ENCODE measurements at places on chromosomes 1 and 21. TPM values are rescaled to one million over a fixed set of nuclear protein-coding genes. Genes with fewer than 3 reads are reported as not detected.

DNA sequence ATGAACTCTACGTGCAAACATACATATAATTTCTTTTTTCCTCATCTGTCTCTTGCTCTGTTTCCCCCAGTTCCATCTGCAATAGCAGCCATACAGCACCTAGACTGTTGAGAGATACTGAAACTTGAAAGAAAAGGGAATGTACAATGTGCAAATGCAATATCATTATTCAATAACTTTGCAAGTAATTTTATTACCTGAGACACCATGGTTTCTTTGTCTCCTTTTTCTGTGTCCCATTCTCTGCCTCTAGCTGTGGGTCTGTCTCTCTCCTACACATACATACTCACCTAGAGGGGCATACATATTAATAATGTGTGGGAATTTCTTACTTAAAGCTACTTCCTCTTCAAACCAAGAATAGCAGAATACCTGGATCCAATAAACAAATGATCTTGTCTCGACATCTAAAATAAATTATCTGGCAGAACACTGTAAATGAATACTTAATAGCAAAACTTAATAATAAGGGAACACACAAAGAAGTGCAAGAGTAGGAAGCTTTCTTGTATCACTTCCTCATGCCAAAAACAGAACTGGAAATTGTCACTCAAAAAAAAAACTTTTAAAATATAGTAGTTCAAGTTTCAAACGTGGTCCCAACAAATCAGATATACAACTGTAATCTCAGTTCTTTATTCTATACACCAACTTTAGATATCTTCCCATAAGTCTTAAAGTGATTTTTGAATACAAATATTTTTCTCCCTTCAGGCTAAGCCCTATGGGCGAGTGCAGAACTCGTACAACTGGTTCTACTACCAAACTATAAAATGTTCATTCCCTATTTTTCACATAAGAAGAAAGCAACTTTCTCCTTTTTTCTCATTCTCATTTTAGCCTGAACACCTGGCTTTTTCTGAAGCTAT, 194.6 kb downstream of the NRIP1 start:
- DNase-seq = no peak

GRCh38 chr1:212819726-212820125, 27.7 kb downstream of the SPATA45 start:
- no peak for DNase-seq

GRCh38 chr1:227749225-227749624, 14.0 kb downstream of the SNAP47 start:
- DNase-seq = no peak

- no peak for DNase-seq
These were observed 75.6 kb upstream of the CNTN2 start for GRCh38 chr1:204967451-204967850.

DNA sequence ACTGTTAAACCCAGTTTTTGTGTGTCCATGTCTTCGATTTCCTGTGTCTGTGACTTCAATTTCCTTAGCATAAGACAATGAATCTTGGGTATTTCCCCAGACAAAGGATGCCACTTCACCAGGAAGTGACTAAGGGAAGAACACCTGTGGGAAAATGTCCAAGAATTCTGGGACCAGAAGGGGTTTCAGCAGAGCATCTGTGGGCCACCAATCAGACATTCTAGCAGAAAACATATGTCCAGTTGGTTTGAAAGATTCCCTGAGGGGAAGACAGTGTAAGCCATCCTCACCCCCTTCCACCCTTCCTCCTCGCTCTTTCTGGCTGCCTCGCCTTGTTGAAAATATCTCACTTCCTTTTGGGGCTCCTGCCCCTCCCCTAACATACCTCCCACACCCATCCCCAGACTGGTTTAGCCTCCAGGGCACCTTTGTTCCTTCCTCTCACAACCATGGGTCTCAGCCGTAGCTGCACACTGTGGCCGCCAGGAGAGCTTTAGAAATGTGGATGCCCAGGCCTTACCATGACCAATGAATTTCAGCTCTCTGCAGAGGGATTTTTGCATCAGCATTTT, 25.5 kb upstream of the IFNAR1 start:
- no peak for DNase-seq

The FCAMR gene
- 10.3 TPM for polyA plus RNA-seq

The OR2AJ1 gene
- not detected for polyA plus RNA-seq

DNA sequence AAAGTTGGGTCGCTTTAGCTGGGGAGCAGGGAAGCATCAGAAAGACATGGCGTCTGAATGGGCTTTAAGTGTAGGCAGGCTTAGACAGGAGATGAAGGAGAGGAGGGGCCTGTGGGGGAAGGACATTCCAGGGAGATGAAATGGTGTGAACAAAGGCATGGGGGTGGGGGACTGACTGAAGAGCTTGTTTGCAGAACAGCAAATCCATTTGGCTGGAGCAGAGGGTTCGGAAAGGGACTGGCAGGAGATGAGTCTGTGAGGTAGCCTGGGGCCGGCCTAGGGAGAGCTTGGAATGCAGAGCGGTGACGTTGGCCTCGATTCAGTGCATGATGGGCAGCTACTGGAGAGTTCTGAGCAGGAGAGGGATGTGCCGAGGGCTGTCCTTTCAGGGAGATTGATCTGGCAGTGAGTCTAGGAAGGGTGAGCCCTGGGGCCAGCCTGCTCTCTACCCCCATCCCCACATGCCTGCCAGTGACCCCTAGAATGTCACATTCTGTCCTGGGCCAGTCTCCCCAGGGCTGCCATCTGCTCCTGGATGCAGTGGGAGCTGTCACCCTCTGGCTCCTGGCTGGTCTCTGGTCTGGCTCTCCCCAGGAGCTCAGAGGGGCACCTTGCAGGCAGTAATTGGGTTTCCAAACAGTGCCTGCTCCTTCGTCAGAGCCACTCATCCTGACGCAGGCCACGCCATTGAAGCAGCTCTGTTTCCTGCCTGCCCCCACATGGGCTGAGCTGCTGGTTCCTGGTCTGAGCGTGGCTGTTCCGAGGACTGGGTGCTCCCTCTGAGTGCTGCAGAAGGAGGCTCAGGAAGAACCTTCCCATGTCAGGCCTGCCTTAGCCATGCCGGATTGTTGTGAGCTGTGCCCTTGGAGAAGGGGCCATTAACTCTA, 22.3 kb upstream of the TMEM222 start:
- DNase-seq = no peak

DNA sequence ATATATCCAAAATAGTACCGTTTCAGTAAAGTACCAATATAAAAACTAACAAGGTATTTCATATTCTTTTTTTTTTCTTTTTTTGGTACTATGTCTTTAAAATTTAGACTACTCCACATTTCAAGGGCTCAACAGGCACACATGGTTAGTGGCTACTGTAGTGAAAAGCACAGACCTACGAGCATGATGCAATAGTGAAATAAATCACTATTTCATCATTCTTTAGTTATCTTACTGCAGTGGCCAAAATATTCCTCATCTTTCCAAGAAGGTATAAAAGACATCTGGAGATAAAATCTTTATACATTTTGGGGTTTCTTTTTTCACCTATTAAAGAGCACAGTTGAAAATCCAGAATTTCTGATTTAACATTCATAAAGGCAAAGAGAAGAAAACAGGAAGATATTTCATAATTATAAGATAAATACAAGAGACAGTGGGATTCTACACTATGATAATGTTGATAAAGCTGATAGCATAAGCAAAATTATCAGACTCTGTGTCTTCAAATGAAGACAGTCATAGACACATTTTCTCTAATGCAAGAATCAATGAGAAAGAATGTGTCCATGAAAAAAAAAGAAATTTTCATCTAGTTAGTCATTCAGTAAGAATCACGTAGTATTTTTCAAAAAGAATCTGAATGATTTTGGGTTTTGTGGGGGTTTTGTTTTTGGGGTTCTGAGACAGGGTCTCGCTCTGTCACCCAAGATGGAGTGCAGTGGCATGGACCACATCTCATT, 41.9 kb downstream of the CEP170 start:
- DNase-seq = no peak
